ENCODE measurements at places on chromosomes 7 and 10.

DNA sequence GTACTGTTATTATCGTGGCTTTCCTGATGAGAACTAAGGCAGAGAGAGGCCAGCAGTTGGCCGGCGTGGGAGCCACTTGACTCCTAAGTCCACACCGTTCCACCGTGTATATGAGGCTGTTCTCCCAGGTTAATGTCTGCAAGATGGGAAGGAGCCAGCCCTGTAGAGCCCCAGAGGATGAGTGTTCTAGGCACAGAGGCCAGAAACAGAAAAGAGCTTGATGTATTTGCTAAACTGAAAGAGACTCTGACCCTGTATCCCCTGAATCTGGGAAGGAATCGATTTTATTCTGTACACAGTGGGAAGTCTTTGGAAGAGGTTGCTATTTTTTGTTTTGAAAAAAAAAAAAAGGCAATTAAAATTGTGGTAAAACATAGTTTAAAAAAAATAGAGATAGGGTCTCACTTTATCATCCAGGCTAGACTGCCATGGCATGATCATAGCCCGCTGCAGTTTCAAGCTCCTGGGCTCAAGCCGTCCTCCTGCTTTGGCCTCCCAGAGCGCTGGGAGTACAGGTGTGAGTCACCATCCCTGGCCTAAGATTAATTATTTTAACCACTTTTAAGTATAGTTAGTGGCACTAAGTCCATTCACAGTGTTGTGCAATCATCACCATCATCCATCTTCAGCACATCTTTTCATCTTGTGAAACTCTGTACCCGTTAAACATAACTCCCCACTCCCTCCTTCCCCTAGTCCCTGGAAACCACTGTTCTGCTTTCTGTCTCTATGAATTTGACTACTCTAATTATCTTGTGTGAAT is 348.8 kb downstream of the SDK1 start:
- DNase-seq = no peak

DNA sequence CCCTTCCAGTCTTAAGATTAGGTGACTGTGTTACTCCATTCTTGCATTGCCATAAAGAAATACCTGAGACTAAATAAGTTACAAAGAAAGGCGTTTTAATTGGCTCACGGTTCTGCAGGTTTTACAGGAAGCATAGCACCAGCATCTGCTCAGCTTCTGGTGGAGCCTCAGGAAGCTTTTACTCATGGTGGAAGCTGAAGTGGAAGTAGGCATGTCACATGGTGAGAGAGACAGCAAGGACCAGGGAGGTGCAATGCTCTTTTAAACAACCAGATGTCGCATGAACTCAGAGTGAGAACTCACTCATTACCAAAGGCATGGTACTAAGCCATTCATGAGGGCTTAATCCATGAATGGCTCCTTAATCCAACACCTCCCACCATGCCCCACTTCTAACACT is 34.0 kb upstream of the TMEM273 start:
- DNase-seq = no peak

DNA sequence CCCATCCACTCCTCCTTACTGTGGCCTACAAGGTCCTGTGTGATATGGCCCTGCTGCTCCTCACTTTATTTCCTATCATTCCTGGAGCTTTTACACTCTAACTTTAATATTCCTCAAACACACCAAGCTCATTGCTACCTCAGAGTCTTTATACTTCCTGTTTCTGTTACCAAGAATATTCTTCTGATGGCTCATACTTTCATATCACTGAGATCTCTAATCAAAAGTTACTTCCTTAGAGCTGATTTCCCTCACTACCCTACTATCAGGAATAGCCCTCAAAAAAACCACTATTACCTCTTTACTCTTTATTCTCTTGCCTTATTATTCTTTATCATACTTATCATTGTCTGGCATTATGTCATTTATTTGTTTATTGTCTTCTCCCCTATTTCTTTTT is 5.8 kb upstream of the PPP3CB start:
- no peak for DNase-seq

DNA sequence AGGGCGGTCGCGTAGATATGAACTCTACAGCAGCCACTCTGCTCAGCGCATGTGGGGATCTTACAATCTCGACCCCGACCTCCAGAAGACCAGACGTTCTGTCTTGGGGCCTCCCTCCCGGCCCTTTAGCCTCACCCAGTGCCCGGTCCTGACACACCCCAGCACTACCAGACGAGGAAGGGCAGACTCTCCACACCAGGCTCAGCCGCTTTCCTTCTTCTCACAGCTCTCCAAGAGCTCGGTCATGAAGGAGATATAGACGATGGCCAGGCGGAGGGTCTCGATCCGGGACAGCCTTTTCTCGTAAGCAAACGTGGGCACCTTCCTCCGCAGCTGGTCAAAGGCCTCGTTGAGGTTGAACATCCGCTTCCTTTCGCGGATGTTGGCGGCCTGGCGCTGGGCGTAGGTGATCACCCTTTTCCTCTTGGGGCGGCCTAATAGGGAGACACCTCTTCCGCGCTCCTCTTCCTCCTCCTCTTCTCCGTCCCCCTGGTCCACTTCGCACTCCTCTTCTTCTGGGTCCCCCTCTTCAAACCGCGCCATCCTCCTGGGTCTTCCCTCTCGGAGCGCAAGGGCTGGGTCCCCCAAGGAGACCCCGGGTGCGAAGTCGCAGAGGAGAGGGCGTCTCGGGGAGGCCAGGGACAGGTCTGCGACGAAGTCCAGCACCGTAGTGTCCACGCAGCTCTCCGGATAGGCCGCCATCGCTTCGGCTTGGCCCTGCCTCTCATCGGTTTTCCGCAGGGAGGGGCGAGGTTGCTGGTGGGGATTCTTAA is at the start of gene FERD3L:
Gene FERD3L, minus strand, starts transcription at position 761 of the 773 bp plus-strand sequence. Its CDS starts 59 bp downstream, at position 702.
- no peak for DNase-seq
